Activated naive CD4-positive, alpha-beta T cell treated with anti-CD3 and anti-CD28 coated beads, Interleukin-2, amount 10 ng/mL, durations not matched to agents 7 days and 5 days (primary cell): ENCODE measurements at places on chromosomes 7 and 10.

DNA sequence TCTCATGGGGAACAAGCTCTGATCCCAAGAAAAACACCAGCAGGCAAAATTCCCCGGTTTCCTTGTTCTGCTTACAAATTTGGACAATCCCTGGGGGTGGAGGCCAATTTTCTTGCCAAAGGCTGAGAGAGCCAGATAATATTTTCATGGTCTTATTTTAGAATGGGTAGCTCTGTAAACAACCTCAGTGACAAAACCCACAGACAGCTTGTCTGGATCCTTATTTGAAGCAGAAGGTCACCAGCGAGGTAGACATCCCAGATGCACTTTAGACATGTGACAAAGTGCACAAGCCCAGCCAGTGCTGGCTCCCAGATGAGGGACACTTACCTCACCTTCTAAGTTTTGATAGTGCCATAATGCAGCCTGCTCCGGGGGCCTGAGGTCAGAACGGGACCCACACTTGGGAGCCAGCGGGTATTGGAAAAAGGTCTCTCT is 102.6 kb upstream of the DDC start:
- no peak for DNase-seq

DNA sequence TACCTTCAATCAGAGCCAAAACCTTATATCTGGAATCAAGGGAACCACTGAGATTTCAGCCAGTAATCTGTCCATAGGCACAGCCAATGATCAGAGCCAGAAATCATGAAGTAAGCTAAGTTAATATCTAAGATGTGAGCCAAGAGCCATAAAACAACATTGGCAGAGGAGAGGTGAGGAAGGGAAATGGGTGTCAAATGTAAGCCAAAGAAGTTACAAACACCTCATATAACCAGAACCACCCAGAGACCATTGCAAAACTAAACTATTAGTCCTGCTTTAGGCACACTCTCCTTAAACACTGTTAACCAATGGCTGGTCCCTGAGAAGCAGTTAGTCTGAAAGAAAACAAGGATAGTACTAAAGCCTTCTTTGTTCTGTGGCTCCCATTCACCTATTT is 173.1 kb downstream of the HPSE2 start:
- no peak for DNase-seq

DNA sequence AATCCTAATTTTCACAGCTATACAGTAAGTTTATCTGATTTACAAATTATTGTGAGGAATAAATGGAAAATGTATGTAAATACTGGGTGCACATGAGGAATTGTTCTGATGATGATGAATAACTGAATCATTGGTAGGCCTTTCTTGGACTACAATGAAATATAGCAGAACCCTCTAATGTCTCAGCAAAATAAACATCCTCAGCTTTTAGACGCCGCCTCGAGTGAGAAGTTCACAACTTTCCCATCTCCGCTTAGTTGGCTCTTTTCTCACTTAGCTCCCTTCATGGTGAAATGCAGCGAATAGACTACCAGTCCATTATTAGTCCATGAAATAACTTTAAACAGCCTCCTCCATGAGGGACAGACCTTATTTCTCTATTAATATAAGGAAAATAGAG is 182.3 kb downstream of the BICC1 start:
- no peak for DNase-seq

- no peak for DNase-seq
Measured at GRCh38 chr10:28118985-28119628, 120.2 kb upstream of the ODAD2 start.

GRCh38 chr10:78813998-78814399 is 254.8 kb upstream of the ZMIZ1 start:
- DNase-seq, result no peak

GRCh38 chr10:103911021-103911459 is 6.9 kb downstream of the STN1 start:
- peak; percentile 75 for DNase-seq
